ENCODE measurements at places on chromosomes 1 and 21. TPM values are rescaled to one million over a fixed set of nuclear protein-coding genes. Genes with fewer than 3 reads are reported as not detected.

- no peak overlapping the region for H3K27ac ChIP-seq
- no peaks in the 10 kb centered on the region for H3K27me3 ChIP-seq
- no peak overlapping the region for H3K4me3 ChIP-seq
- DNase-seq = no peak
- H3K36me3 ChIP-seq = no peaks in the 10 kb centered on the region
- H3K4me1 ChIP-seq = no peaks in the 10 kb centered on the region
Measured at GRCh38 chr1:173330149-173330951, 123.2 kb upstream of the TNFSF4 start.

DNA sequence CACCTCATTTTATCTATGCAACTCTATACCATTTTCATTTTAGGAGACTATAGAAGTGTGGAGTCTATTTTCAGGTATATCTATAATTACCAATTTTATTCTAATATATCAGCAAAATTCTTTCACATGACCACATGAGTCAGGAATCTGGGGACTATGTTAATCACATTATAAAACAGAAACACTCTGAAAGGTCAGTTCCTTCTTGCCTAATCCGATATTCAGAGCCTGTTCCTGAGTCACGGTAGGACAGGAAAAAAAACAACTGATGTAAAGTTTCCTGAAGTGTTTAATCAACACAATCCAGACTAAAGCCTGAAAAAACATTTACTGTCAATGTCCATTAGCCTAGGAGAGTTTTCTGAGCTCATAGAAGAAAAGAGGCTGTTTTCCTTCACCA, 1902.3 kb downstream of the NCAM2 start:
- DNase-seq = no peak
- no peak overlapping the region for H3K4me3 ChIP-seq
- no peaks in the 10 kb centered on the region for H3K36me3 ChIP-seq
- H3K27ac ChIP-seq = no peak overlapping the region
- no peaks in the 10 kb centered on the region for H3K27me3 ChIP-seq

DNA sequence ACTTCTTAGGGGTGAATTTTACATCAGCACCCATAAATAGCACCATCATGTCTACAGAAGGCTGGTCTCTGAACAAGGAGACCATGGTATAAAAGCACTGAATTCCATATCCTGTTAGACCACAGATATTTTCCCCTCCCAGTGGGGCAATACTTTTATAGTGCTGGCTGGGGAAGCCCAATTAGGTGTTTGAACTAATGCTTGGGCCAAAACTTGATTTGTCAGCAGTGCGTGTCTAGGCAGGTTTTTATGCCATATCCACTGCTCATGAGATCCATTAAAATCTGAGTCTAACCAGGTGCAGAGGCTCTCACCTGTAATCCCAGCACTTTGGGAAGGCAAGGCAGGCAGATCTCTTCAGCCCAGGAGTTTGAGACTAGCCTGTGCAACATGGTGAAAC, 623.0 kb downstream of the NPHP4 start:
- DNase-seq = peak; percentile 0
- H3K27me3 ChIP-seq = no peaks in the 10 kb centered on the region
- no peaks in the 10 kb centered on the region for H3K4me1 ChIP-seq
- H3K36me3 ChIP-seq = no peaks in the 10 kb centered on the region
- no peak overlapping the region for H3K27ac ChIP-seq
- H3K4me3 ChIP-seq = no peak overlapping the region

DNA sequence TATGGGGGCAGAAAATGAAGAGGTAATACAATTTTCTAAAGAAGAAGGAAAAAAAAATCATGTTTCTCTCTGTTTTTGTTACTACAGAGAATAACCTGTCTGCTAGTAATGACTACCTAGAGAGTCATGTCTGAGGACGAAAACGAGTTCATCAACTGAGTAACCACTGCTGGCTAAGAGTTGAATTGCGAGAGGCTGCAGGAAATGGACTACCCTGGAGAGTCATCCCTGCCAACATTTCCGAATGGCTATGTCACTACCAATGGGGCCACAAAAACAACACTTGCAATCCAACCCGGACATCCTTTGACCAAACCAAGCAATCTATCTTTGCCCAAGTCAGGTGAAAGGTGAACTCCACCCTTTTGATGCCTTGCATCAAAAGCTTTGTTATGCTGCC, 120.6 kb downstream of the FCRL5 start:
- H3K36me3 ChIP-seq = no peaks in the 10 kb centered on the region
- H3K27me3 ChIP-seq = no peaks in the 10 kb centered on the region
- no peak overlapping the region for H3K4me3 ChIP-seq
- no peak overlapping the region for H3K27ac ChIP-seq

DNA sequence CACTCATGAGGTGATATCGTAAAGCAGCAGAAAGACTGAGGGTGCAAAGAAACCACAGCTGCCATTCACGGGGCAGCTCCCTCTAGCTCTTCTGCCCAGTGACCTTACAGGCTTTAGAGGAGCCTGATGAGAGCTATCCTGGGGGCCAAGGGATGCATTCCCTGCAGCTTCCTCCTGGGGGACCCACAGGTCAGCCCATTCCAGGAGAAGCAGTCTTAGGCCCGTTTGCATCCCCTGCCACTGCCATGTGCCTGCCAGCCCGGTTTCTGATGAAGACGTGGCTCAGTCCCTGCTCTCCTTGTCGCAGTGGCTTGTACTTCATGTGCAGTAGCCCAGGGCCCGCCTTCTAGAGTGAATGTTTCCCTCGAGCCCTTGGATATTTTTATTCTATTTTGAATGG, 22.8 kb downstream of the ATP5PO start:
- no peak overlapping the region for H3K4me3 ChIP-seq
- H3K36me3 ChIP-seq = no peaks in the 10 kb centered on the region
- no peak overlapping the region for H3K27ac ChIP-seq
- H3K4me1 ChIP-seq = peaks cover 11% of the 10 kb centered on the region

- H3K27ac ChIP-seq = no peak overlapping the region
- no peak for DNase-seq
- H3K4me3 ChIP-seq = no peak overlapping the region
Measured at GRCh38 chr1:16387201-16388188, 20.5 kb downstream of the SZRD1 start.

DNA sequence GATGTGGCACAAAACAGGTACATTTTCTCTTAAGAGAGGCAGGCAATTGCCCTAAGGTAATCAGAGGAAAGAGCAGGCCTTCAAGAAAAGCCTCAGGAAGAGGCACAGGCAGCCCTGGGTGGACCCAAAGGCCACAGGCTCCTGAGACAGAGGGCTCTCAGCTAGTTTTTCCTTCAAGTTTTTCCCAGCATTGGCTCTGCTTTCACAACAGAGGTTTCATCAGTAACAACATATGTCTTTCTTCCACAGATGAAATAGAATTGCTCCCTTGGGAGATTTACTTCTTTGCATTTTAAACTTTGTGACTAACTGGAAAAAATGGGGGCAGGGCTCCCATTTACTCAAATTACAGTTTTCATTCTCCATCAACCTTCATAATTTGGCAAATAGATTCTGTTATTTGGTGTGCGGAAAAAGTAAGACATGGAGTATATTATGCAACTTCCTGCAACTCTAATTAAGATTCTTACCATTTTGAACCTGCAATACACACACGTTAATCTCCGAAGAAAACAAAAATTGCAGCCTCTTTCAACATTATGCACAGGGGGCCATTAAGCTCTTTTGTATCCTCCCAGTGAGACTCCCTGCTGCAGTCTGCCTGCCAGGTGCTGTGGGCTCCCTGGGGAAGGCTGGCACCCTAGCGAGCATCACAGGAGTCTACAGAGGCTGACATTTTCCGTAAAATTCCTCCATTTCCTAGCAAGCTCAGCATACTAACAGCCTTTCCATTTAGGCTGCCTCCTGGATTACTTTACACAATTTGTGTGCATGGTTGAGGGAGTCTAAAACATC, 282.3 kb downstream of the USH2A start:
- H3K36me3 ChIP-seq = no peaks in the 10 kb centered on the region
- DNase-seq = no peak
- H3K27ac ChIP-seq = no peak overlapping the region
- no peak overlapping the region for H3K4me3 ChIP-seq
- no peaks in the 10 kb centered on the region for H3K27me3 ChIP-seq

DNA sequence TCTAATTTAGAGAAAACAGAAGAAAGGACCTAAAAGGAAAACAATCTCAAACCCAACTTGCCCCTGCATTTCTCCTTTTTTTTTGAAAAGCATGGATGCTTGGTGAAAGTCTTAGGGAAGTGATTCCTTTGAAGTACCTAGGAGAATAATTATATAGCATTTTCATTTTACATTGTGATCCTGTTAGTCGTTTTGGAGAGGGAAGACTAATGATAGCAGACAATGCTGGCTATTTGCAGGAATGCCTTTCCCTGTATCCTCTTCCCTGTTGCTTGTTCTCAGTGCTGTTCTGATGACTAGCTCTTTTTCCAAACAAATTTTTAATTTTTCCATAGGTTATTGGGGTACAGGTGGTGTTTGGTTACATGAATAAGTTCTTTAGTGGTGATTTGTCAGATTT, 53.9 kb downstream of the LAMC1 start:
- H3K36me3 ChIP-seq = no peaks in the 10 kb centered on the region
- H3K4me1 ChIP-seq = peaks cover 3% of the 10 kb centered on the region
- no peak overlapping the region for H3K27ac ChIP-seq
- H3K4me3 ChIP-seq = no peak overlapping the region

GRCh38 chr1:176066709-176067108, 140.4 kb downstream of the COP1 start:
- H3K4me3 ChIP-seq = no peak overlapping the region
- no peak for DNase-seq
- peaks cover 11% of the 10 kb centered on the region for H3K4me1 ChIP-seq
- no peak overlapping the region for H3K27ac ChIP-seq
- no peaks in the 10 kb centered on the region for H3K36me3 ChIP-seq

DNA sequence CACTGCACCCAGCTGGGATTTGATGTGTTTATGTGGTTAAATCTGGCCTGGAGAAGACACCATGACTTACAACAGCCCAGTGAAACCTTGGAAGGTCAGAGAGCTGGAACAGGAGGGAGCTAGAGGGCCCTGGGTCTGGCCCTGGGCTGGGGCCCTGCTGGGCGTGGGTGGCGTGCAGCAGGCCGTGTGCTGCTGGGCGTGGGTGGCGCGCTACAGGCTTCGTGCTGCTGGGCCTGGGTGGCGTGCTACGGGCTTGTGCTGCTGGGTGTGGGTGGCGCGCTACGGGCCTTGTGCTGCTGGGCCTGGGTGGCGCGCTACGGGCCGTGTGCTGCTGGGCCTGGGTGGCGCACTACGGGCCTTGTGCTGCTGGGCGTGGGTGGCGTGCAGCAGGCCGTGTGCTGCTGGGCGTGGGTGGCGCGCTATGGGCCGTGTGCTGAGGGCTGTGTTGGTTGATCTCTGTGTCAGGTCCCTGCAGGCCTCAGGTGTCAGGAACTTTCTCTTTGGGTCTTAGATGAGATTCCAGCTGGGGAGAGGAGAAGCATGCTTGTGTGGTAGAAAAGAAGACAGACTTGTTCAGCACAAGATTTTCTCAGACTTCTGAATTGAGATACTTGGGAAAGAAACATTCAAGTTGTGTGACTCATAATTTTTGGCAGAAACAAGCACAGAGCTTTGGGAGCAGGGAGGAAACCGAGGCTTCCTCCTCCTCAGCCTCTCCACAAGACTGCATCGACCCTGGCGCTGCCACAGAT, 66.0 kb downstream of the COL18A1 start:
- H3K27me3 ChIP-seq = no peaks in the 10 kb centered on the region
- DNase-seq = no peak
- no peak overlapping the region for H3K4me3 ChIP-seq
- H3K36me3 ChIP-seq = peaks cover 6% of the 10 kb centered on the region
- 0 out of 2 replicates have a peak overlapping the region, but pooled peaks have one; percentile 55 for H3K27ac ChIP-seq
- no peaks in the 10 kb centered on the region for H3K4me1 ChIP-seq

DNA sequence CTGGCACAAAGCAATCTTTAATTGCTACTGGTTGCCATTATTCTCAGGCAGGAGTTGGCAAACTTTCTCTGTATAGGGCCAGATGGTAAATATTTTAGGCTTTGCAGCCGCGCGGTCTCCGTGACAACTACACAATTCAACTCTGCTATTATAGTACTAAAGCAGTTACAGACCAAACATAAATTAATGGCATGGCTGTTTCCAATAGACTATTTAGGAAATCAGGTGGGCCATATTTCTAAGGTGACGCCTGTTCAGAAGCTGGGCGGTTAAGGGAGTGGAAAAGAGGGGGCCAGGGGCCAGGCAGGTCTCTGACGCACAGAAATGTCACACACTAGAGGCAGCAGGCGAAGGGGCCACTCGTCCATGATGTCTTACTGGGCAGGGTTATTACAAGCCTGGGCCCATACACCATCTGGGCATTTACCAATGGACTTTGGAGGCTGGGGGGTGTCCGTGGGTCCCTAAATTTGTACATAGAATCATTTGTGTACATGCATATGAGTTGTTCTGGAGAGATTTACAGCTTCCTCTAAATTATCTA, 80.1 kb downstream of the STUM start:
- no peak overlapping the region for H3K27ac ChIP-seq
- H3K4me3 ChIP-seq = no peak overlapping the region
- peaks cover 13% of the 10 kb centered on the region for H3K27me3 ChIP-seq
- H3K4me1 ChIP-seq = no peaks in the 10 kb centered on the region

DNA sequence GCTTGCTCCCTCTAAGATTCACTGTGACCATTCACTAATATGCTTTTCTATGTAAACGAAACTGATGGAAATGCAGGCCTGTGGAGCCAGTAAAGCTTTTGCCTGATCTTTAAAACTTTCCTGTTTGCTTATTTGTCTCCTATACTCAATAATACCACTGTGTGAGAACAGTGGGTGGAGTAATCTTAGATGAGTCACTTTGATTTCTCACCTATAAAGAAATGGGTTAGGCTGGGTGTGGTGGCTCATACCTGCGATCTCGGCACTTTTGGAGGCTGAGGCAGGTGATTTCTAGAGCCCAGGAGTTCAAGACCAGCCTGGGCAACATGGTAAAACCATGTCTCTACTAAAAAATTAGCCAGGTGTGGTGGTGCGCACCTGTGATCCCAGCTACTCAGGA, 70.8 kb downstream of the RWDD3 start:
- H3K27me3 ChIP-seq = no peaks in the 10 kb centered on the region
- peaks cover 8% of the 10 kb centered on the region for H3K4me1 ChIP-seq
- H3K36me3 ChIP-seq = no peaks in the 10 kb centered on the region
- H3K4me3 ChIP-seq = no peak overlapping the region

GRCh38 chr21:25938658-25939395, 204.1 kb downstream of the GABPA start:
- no peak overlapping the region for H3K4me3 ChIP-seq
- no peaks in the 10 kb centered on the region for H3K27me3 ChIP-seq
- peak overlapping the region; percentile 56 for H3K27ac ChIP-seq
- no peaks in the 10 kb centered on the region for H3K36me3 ChIP-seq

GRCh38 chr21:29056005-29056404, 17.4 kb downstream of the CCT8 start:
- no peaks in the 10 kb centered on the region for H3K4me1 ChIP-seq
- DNase-seq = no peak
- H3K27ac ChIP-seq = no peak overlapping the region
- peaks cover 52% of the 10 kb centered on the region for H3K36me3 ChIP-seq
- no peak overlapping the region for H3K4me3 ChIP-seq

The TAS1R1 gene
- not detected for total RNA-seq

The TNFAIP8L2 gene
- total RNA-seq = not detected

The MAP3K21 gene
- 40.1 TPM for total RNA-seq

Data from GM23338 (cell line).